Cerebellum (tissue), 4 donors: ENCODE measurements at places on chromosomes 12 and 14. TPM values are rescaled to one million over a fixed set of nuclear protein-coding genes. Genes with fewer than 3 reads are reported as not detected.

CACNA1C gene
- total RNA-seq: 20.9 TPM

ARHGEF25 gene
- total RNA-seq: 25.7 TPM

KCNA1 gene
- total RNA-seq: 15.8 TPM

TAS2R42 gene
- total RNA-seq: not detected

PLEKHD1 gene
- 1.3 TPM for total RNA-seq

MANSC4 gene
- total RNA-seq: 0.27 TPM

HSPA2 gene
- total RNA-seq: 6.5 TPM

KRT6A gene
- not detected for total RNA-seq

TAS2R9 gene
- total RNA-seq: 1.7 TPM

ANHX gene
- total RNA-seq: not detected

ACSM4 gene
- total RNA-seq: not detected

SALL2 gene
- total RNA-seq: 23.7 TPM

SIVA1 gene
- total RNA-seq: 16.9 TPM

TSPAN11 gene
- total RNA-seq: 17.3 TPM

TAS2R8 gene
- 1.5 TPM for total RNA-seq

DAO gene
- not detected for total RNA-seq

IRAK3 gene
- total RNA-seq: 12.6 TPM

MYH6 gene
- total RNA-seq: 0.09 TPM

PRH2 gene
- total RNA-seq: 0.64 TPM

SYNDIG1L gene
- total RNA-seq: 0.73 TPM

FAM90A1 gene
- total RNA-seq: 0.09 TPM

FAM222A gene
- 8.4 TPM for total RNA-seq

HOXC9 gene
- not detected for total RNA-seq

DLK1 gene
- total RNA-seq: 0.54 TPM

M6PR gene
- 60.3 TPM for total RNA-seq

KRT79 gene
- not detected for total RNA-seq

BICDL1 gene
- total RNA-seq: 24.4 TPM

SH2B3 gene
- total RNA-seq: 3.9 TPM

CLEC9A gene
- total RNA-seq: not detected

KRT80 gene
- total RNA-seq: not detected

RHOJ gene
- 16.2 TPM for total RNA-seq

SCN8A gene
- total RNA-seq: 80.3 TPM

ERP27 gene
- total RNA-seq: not detected

FLVCR2 gene
- 6.4 TPM for total RNA-seq

ALG10B gene
- total RNA-seq: 13.5 TPM

TMEM229B gene
- 16.0 TPM for total RNA-seq

MYF6 gene
- total RNA-seq: 0.64 TPM

PRIMA1 gene
- total RNA-seq: 0.73 TPM

BEGAIN gene
- 6.0 TPM for total RNA-seq

BDKRB2 gene
- total RNA-seq: 0.45 TPM

ACOT4 gene
- 0.45 TPM for total RNA-seq

PLXNC1 gene
- total RNA-seq: 105 TPM

KRT81 gene
- total RNA-seq: not detected

EEF1AKMT3 gene
- 3.7 TPM for total RNA-seq

CLEC1B gene
- total RNA-seq: not detected

TAS2R13 gene
- total RNA-seq: 14.9 TPM

A2M gene
- total RNA-seq: 61.8 TPM

KITLG gene
- total RNA-seq: 213 TPM

EPS8 gene
- 170 TPM for total RNA-seq

AVPR1A gene
- 1.9 TPM for total RNA-seq

GYS2 gene
- not detected for total RNA-seq

MIP gene
- total RNA-seq: not detected

CMKLR1 gene
- 1.6 TPM for total RNA-seq

ART4 gene
- 0.09 TPM for total RNA-seq
